Heart left ventricle (tissue), 16 donors: ENCODE measurements at places on chromosomes 11 and 22.

- DNase-seq: no peak
These were observed 67.7 kb upstream of the PPP6R3 start for GRCh38 chr11:68392822-68393221.

GRCh38 chr22:18071968-18072310 is 5.9 kb upstream of the PEX26 start:
- no peak for DNase-seq

GRCh38 chr22:31940506-31940905 is 3.8 kb upstream of the YWHAH start:
- DNase-seq: no peak

- DNase-seq: no peak
These were observed 149.1 kb upstream of the RASSF10 start for GRCh38 chr11:12859872-12860657.

- DNase-seq: peak; percentile 79
These were observed 76.9 kb downstream of the KCNJ1 start for GRCh38 chr11:128790196-128790595.

GRCh38 chr11:82757660-82758357 is 24.1 kb upstream of the FAM181B start:
- no peak for DNase-seq

DNA sequence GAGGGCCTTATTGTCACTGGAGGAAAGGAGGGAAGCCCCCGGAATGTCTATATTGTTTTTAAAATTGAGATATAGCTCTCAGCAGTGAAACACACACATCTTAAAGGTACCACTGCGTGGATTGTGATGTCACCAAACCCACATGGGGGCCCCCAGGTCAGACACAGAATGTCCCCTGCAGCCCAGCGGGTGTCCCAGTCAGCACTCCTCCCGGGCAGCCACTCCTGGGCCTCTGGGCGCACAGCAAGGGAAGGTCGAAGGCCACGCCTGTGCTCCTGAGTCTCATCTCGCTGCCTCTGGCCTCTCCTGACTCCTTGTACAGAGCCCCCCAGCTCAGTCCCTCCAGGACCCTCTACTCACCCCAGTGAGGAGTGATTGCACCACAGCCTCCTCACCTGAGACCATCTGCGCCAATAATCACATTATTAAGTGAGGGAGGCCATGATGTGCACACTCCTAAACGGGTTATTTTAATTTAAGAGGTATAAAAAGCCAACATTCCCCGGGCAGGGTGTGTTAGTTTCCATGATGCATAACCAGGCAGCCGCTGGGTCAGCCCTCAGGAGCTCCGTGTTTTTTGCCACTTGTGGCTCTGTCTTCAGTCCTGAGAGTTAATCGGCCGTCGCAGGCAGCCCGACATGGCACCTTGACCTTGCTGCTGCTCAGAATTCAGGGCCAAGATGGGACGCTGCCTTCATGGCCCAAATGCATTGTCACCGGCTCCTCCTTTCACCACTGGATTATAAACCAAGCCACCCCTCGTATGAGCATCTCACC is 1089.3 kb downstream of the BRD1 start:
- no peak for DNase-seq

DNA sequence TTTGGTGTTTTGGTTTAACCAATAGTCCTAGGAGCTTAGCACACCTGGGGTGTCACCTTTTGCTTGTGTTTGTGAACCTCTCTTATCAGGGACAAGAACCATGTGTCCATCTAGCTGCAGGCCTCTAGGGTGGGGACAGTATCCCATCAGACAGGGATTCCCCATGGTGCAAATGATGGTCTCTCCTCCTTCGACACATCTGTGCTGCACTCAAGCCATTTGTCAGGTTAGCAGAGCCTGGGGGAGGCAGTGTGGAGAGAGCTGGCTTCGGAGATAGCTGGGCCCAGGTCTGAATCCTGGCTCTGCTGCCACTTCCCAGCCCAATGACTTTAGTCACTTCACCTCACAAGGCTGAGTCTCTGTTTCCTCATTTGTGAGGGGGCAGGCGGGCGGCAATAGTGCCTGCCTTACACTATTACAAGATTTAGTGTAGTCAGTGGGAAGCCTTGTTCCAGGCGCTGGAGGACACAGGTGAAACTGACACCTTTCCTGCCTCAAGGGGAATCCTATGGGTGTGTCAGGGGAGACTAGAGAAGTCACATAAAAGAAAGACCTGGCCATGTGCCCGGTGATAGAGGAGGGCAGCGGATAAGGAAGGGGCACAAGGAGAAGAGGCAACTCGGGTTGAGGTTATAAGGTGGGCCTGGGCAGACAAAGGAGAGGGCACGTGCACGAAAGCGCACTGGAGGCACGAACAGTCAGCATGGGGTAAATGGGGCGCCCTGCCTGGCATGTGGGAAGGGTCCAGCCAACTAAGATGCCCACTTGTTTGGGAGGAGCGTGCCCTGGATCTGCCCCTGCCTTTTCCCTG is 12.6 kb downstream of the KLHL35 start:
- no peak for DNase-seq

DNA sequence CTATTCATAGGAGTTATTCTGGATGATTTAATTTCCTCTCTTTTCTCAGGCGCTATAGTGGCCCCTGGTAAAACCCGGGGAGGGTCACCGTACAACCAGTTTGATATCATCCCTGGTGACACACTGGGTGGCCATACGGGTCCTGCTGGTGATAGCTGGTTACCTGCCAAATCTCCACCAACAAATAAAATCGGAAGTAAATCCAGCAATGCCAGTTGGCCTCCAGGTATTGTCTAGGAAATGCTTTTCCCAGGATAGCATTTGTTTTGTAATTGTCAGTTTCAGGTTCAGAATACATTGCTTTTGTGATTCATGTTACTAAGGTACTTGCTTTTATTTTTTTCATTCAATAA is 35.6 kb upstream of the ADSL start:
- no peak for DNase-seq

- no peak for DNase-seq
These were observed 6.2 kb downstream of the SHISA8 start for GRCh38 chr22:41908411-41909309.

- DNase-seq: no peak
These were observed 862.5 kb downstream of the TBC1D22A start for GRCh38 chr22:47625013-47625385.

DNA sequence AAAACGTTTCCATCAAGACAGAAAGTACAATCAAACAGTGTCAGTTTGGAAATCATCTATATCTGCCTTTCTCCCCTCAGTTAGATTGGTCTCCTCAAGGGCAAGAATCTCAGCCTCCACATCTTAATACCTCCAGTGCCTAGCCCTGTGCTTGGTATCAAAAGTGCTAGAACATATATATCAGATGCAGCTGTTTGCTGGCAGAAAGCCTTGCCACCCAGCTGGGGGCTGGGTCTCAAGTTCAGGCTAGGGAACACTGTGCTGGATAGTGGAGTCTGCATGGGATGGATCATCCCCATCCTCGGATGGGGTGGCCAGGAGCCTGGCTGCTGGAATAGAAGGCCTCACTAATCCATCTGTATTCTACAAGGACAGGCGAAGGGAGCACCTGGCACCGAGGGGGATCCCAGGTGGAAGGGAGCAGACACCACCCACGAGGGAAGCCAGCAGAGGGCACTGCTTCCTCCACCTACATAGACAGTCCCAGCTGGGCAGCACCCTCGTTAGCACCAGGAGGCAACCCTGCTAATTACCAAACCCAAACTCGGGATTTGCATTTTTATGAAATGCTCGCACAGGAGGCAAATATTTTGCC is 602.2 kb downstream of the BUD13 start:
- no peak for DNase-seq

DNA sequence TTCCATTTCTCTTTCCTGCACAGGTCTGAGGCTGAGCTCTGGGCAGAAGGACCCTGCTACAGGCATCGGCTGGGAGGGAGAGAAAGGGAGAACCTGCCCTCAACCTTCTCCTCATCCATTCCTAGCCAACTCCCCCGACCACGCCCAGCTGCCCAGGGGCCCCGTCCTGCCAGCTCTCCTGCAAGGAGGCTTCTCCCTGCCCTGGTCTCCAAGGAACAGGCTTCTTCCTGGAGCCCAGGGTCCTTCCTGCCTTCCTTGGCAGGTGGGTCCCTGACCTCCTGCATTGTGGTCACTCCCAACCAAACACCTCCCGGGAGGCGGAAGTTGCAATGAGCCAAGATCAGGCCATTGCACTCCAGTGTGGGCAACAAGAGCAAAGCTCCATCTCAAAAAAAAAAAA is 12.5 kb upstream of the HMOX1 start:
- DNase-seq: no peak

DNA sequence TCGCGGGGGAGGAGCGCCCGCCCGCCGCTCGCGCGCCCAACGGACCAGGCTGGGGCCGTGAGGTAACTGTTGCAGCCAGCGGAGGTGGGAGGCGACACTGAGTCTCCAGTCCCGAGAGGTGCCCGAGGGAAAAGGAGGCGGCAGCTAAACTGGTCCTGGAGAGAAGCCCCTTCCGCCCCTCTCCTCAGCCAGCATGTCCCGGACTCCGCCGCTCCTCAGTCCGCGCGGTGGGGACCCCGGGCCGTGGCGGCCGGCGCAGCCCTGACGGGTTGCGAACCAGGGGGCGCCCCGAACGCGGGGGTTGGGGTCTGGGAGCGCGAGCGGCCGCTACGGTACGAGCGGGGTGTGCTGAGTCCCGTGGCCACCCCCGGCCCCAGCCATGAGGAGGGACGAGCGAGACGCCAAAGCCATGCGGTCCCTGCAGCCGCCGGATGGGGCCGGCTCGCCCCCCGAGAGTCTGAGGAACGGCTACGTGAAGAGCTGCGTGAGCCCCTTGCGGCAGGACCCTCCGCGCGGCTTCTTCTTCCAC is at the start of gene PDE3B:
Gene PDE3B (plus strand): TSS at position 108 of the 529 bp plus-strand sequence. CDS start 272 bp downstream, at position 380.
- DNase-seq: peak; percentile 87

- DNase-seq: no peak
These were observed 21.7 kb upstream of the IFITM3 start for GRCh38 chr11:342328-342727.

DNA sequence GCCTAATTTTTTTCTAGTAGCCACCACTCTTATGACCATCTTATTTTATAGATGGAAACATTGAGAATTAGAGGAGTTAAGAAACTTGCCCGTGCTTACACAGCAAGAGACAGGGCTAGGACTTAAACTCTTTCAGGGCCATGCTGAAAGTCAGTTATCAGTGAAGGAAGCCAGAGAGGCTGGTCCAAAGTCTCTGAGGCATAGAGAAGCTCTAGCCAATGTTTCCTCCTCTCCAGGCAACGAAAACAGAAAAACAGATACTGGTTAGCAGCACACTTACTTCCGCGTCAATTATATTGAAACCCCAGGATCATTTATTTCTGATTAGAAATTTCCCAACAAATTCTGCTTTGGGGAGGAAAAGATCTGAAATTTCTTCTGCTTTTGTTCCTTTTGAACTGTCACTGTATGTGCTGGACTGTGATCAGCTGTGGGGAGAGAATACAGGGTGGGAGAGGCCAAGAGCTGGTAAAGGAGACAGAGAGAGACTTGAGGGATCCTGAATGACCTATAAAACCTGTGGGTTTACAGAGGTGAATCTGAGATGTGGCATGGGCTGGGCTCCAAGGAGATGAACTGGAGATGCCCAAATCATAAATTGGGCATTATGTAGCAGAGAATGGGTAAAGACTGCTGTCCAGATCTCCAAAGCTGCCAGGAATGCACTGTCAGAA is 37.5 kb upstream of the CAPRIN1 start:
- no peak for DNase-seq

- no peak for DNase-seq
These were observed 33.1 kb downstream of the EHF start for GRCh38 chr11:34653851-34654482.

- DNase-seq: no peak
These were observed 6.6 kb downstream of the CNGA4 start for GRCh38 chr11:6245536-6245935.

DNA sequence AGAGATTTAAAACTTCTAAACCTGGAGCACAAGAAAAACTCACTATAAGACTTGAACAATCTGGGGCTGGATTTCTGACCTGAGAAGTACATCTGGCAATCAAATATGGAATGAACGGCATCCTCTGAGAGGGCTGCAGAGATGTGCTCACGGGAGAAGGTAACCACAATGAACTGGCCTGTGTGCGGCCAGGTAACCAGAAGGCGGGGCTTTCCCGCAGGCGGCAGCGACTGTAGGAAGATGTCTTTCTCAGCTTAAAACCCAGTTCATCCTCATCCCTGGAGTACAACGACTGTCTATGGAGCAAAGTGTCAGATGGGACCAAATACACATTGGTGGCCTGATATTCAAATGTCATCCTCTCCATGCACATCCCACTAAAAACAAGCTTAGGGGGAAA is 24.5 kb downstream of the MICAL3 start:
- no peak for DNase-seq

GRCh38 chr22:30186510-30186909 is 60.0 kb downstream of the LIF start:
- DNase-seq: no peak

DNA sequence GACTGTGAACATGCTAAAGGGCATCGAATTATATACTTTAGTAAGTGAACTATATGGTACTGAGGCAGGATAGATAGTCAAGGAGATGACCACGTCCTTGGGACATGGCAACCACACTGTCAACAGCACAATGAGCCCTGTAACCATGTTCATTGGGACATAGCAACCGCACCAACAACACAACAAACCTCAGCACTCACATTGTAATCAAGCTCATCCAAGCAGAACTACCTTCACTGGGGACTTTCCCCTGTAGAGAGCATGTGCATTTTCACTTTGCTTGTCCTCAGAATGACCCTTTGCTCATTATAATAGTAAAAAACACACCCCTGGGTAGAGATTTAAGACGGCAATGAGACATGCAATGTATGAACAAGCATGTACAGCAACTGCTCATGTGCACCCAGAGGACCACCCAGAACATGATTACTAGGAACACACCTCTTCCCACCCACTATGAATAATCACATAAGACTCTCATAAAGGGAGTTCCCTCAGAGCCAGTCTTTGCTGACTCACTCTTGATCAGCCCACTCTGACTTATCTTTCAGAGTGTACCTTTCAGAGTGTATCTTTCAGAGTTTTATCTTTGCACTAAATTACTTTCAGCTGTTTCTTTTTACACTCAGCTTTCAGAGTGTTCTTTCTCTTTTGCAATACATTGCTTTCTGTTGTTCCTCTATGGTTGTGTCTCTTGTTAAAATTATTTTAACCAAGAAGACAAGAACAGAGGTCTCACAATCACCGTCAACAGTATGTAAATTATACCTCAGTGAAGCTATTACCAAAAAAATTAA is 4.1 kb upstream of the PLAAT2 start:
- DNase-seq: no peak

DNA sequence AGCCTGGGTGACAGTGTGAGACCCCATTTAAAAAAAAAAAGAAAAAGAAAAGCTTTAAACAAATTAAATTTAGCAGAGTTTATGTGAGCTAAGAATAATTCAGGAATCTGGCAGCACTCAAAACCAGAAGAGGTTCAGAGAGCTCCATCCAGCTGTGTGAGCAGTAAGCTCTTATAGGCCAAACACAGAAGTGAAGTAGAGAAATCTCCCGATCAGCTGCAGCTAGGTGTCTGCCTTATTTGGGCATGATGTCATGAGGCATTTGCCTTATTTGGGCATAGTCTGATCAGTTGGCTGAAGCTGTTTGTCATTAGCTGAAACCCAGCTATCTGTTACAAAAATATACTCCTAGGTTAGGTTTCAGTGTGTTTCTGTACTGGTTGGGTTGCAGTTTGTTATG is 8.2 kb downstream of the MS4A15 start:
- DNase-seq: no peak
